Stimulated activated CD4-positive, alpha-beta T cell treated with anti-CD3 and anti-CD28 coated beads, Interleukin-15, amount 100 ng/mL, for 1 hour (primary cell): ENCODE measurements at places on chromosomes 1 and 21.

DNA sequence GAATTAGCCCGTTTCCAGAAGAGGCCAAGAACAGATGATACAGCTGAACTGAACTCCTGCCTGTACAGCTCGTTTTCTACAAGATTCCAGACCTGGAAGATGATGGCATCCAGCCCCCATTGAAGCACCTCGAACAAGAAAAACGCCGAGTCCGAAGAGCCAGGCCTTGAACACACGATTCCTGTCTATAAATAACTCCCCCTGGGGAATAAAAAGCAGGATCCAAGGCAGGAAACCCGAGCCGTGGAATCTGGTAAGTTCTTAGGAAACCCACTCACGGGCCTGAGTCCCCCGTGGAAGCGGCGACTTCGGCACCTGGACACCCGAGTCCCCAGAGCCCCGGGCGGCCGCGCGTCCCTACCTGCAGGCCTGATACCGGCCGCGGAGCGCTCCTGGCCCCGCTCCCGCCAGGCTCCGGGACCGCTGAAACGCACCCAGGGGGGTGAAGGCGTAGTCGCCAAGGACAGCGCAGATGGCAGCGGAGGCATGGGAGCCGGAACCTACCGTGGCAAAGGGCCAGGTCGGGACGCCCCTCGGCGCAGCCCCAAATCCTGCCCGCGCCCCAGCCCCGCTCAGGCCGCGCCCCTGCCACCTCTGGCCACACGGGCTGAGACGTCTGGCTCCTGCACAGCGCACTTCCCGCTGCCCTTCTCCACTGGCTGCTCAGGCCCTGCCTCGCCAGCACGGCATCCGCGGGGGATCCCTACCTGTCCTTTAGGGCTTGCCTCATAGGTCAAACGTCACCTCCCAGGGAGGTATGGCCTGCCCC, 14.0 kb upstream of the HLCS start:
- no peak for DNase-seq

- DNase-seq = no peak
Observed at GRCh38 chr1:232462213-232462612, 167.7 kb downstream of the SIPA1L2 start.

DNA sequence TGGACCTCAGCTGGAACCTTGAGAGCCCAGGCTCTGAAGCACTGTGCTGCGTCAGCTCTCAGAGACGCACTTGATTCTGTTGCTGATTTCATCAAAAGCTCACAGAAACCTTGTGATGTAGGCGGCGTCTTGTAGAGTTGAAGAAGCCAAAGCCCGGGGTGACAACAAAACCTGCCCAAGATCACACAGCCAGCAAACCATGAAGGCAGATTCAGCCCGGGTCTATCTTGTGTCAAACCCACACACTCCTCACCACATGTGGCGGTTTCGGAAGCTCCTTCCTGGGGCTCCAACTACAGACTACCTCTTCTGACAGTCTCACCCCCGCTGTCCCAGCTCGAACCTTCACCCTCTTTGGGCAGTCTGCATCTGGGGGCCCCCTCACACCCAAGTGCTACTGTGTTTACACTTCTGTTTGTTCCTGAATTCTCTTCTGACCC, 50.4 kb downstream of the TENT5C start:
- peak; percentile 44 for DNase-seq

DNA sequence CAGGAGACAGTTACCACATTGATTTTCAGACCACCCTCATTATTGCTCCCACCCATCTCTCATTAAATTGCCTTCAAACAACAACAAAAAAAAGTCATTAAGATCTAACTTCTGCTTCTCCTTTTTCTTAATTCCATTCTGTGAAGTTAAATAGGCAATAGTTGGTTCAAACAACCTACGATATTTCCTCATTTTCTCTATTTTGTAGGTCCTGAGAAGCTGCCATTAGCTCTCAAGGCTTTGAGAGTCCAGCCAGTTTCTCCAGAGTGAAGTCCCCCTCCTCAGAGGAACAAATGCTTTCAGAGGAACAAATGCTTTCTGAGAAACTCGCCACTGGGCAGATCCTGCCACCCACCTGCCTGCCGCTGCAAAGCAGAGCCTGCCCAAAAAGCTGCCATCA, 125.6 kb downstream of the ETS2 start:
- DNase-seq = no peak

- DNase-seq = no peak
Observed at GRCh38 chr1:6157132-6157527, 23.0 kb downstream of the CHD5 start.

GRCh38 chr1:44170281-44170823, 28.9 kb upstream of the KLF18 start:
- no peak for DNase-seq

GRCh38 chr1:238465449-238465848, 574.7 kb upstream of the ZP4 start:
- no peak for DNase-seq
